Activated CD4-positive, alpha-beta T cell treated with anti-CD3 and anti-CD28 coated beads, Interleukin-2, amount 10 ng/mL, durations not matched to agents 7 days and 5 days (primary cell): ENCODE measurements at places on chromosomes 2 and 18. TPM values are rescaled to one million over a fixed set of nuclear protein-coding genes. Genes with fewer than 3 reads are reported as not detected.

CCDC68 gene
- not detected for total RNA-seq

DNA sequence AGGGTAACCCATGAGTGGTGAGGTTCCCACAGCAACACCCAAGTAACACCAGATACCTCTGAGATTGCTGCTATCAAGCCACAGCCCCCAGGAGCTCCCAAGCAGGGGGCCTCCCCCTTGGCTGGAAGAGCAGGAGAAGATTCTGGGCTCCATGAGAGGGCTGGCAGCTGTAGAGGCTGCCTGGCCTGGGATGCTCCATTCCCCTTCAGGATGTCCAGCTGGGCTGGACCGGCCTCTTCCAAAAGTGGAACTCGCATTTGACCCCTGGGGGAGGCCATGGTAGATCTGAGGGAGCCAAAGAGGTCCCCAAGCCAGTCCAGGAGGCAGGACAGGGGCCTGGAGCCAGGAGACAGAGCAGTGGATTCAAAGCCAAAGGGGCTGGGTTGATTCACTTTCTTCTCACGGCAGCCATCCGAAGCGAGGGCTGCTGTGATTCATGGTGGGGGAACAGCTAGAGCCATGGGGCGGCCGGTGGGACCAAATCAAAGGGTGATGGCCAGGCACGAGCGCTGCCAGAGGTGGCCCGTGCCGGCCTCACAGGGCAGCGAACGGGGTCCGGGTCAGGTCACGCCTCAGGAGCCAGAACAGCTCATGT is 95.3 kb upstream of the ID2 start:
- no peak for DNase-seq

DNA sequence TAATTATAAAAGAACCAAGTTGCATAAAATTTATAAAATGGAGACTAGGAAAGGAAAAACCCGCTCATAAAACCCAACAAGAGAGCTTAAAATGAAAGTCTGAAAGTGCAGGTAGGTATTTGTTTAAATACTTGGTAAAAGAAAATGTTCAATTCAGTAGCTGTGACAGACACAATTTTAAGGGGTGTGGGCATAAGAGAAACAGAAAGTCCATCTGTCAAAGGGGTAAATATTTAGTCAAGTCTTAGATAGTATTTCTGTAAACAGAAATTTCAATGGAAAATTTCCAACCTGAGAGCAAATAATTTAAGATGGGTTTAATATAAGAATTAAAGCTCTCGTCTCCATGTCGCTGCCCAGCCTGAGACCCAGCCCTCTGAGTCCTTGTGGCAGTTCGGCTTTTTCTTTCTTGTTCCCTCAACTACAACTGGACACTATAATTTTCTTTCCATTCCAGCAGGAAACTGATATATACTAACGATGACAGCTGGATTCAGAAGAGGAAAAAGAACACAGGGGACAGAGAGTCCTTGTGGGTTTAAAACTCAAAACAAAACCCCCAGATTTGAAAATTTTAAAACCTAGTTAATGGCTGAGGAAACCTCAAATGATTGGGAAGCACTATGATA is 88.0 kb upstream of the ZFP36L2 start:
- no peak for DNase-seq

- no peak for DNase-seq
These were observed 41.6 kb downstream of the LRRC30 start for GRCh38 chr18:7272311-7273049.

- no peak for DNase-seq
These were observed 85.4 kb downstream of the NCKAP1 start for GRCh38 chr2:182952741-182953450.

GRCh38 chr2:43766006-43766405 is 7.8 kb upstream of the DYNC2LI1 start:
- no peak for DNase-seq
